Endothelial cell of coronary artery (primary cell): ENCODE measurements at places on chromosomes 2 and 18. TPM values are rescaled to one million over a fixed set of nuclear protein-coding genes. Genes with fewer than 3 reads are reported as not detected.

Gene CD207
- under 0.01 TPM in 1 of 2 replicates, not detected in the other for total RNA-seq

Gene EGR4
- not detected in 2 replicates for total RNA-seq

Gene TCF23
- total RNA-seq, result not detected in 2 replicates

Gene SULT1C4
- 4.3 and 9.3 TPM in 2 replicates for total RNA-seq

Gene C2orf66
- total RNA-seq, result 0.09 TPM in 2 replicates

Gene ABCG5
- total RNA-seq, result not detected in 2 replicates

Gene CD8A
- not detected in 2 replicates for total RNA-seq

Gene ARPC2
- total RNA-seq, result 413 and 416 TPM in 2 replicates

Gene CXCR4
- total RNA-seq, result 76.6 and 235 TPM in 2 replicates

Gene DNAH6
- under 0.01 and 0.09 TPM in 2 replicates for total RNA-seq

Gene KCNG2
- total RNA-seq, result not detected in 2 replicates

Gene DNAJC27
- 1.6 and 1.9 TPM in 2 replicates for total RNA-seq

Gene ITPRIPL1
- total RNA-seq, result 0.75 and 0.99 TPM in 2 replicates

Gene PLGLB1
- 0.18 and 0.75 TPM in 2 replicates for total RNA-seq

Gene FAM110C
- total RNA-seq, result not detected in 2 replicates

Gene GPR155
- 1.3 and 2.4 TPM in 2 replicates for total RNA-seq

Gene ANKRD53
- total RNA-seq, result 0.09 and 0.18 TPM in 2 replicates

Gene TCF7L1
- total RNA-seq, result 3.9 and 5.1 TPM in 2 replicates

Gene FBXO41
- total RNA-seq, result 0.56 and 0.72 TPM in 2 replicates

Gene WDCP
- total RNA-seq, result 10.8 and 11.2 TPM in 2 replicates

Gene COL4A3
- 0.19 TPM in 1 of 2 replicates, not detected in the other for total RNA-seq

Gene ZDBF2
- 9.3 and 14.2 TPM in 2 replicates for total RNA-seq

Gene ARHGAP15
- not detected in 2 replicates for total RNA-seq

Gene LRRTM1
- not detected in 2 replicates for total RNA-seq

Gene NPPC
- total RNA-seq, result not detected in 2 replicates

Gene CNGA3
- total RNA-seq, result not detected in 2 replicates

Gene ZNF2
- 6.7 and 7.6 TPM in 2 replicates for total RNA-seq

Gene DUSP11
- 20.4 and 24.7 TPM in 2 replicates for total RNA-seq

Gene KATNAL2
- 0.38 and 0.72 TPM in 2 replicates for total RNA-seq

Gene C2orf80
- total RNA-seq, result not detected in 2 replicates

Gene TUBA3E
- not detected in 2 replicates for total RNA-seq

Gene SGPP2
- total RNA-seq, result not detected in 2 replicates

Gene RGPD4
- total RNA-seq, result not detected in 2 replicates

Gene CCDC74B
- 0.72 and 0.85 TPM in 2 replicates for total RNA-seq

Gene ZSWIM2
- total RNA-seq, result not detected in 2 replicates

Gene ONECUT2
- under 0.01 TPM in 2 replicates for total RNA-seq

Gene IL1RL2
- total RNA-seq, result 0.56 TPM in 1 of 2 replicates, not detected in the other

Gene TUBA4B
- not detected in 2 replicates for total RNA-seq

Gene BAZ2B
- total RNA-seq, result 76.7 and 82.1 TPM in 2 replicates

Gene AOX1
- 3.9 and 14.3 TPM in 2 replicates for total RNA-seq

Gene CXCR1
- not detected in 2 replicates for total RNA-seq

Gene SLC19A3
- total RNA-seq, result 0.09 and 0.19 TPM in 2 replicates

Gene VAMP5
- 77.6 and 88.9 TPM in 2 replicates for total RNA-seq

Gene PSMA8
- not detected in 2 replicates for total RNA-seq

Gene IL36G
- not detected in 2 replicates for total RNA-seq
